ENCODE measurements at places on chromosomes 12 and 14.

GRCh38 chr12:24668563-24668962 lies 280.3 kb downstream of the BCAT1 start:
- no peak for DNase-seq

DNA sequence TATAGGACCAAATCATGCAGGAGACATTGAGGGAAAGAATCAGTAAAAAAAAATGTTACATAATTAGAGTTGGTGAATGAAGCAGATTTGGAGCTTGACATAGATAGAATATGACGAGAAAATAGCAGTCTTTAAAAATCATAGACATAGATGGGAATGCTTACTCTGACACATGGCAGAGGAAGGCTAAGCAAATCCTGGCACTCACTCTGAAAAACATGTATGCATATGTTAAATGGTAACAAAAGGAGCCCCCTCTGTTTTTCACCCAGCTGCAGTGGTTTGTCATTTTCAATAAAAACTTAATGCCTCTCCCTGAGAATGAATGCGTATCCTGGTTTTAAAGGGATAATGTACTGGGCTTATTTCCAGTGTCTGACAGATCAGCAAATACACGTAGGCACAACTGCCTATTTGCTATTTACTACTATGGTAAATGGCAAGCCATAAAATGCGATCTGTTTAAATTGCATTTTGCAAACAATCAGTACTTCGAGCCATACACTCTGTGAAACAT lies 561.2 kb upstream of the SEL1L start:
- no peak for DNase-seq

GRCh38 chr14:50667684-50667995 lies 466 bp downstream of the SAV1 start:
- no peak for DNase-seq

DNA sequence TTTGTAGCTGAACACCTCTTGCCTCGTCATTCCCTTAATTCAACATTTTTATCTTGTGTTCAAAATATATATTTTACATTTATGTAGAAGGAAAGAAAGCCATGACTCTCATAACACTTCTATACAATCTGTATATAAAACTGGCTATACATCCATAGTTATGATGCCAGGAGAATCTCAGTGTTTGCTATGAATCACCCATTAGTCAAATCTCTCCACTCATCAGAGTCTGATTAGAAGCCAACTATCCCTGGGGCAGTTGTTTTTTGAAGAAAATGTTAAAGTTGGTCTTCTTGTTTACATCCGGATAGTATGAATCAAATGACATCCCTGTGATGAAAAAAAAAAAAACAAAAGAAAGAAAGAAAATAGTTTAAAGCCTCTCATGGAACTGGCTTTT lies 503.9 kb downstream of the NELL2 start:
- DNase-seq = no peak

GRCh38 chr14:56004786-56005185 lies 113.4 kb upstream of the PELI2 start:
- no peak for DNase-seq

DNA sequence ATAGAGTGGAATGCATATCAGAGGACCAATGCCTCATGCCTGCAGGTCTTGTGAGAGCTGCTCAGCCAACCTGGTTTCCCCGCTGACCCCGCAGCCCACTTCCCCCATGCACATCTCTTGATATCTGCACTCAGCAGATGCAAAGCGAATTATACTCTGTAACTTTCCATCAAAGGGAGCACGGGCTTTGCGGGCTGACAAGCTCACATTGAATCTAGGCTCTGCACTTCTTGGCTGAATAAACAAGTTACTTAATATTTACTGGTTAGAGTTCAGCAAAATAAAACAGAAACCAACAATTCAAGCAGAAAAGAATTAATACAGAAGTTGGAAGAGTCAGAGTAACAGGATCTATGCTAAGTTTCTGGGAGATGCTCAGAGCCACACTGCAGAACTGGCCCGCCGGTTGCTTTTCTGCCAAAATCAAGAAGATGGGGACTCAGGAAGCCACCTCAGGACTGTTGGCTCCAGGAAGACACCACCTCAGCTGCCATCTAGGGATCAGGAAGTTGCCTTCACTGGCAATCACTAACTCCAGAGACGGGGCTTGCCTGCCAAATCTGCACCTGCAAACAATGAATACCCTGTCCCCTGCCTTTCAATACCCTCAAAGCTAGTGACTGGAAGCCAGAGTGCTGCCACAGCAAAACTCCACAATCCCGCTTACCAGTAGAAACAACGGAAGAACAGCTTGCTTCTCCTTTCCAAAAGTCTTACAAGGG lies 46.5 kb downstream of the NR1H4 start:
- DNase-seq = peak; percentile 53

- DNase-seq = no peak
These were observed 103.8 kb upstream of the HMGA2 start for GRCh38 chr12:65720136-65721130.

- no peak for DNase-seq
These were observed 145.4 kb upstream of the KITLG start for GRCh38 chr12:88725592-88726143.

DNA sequence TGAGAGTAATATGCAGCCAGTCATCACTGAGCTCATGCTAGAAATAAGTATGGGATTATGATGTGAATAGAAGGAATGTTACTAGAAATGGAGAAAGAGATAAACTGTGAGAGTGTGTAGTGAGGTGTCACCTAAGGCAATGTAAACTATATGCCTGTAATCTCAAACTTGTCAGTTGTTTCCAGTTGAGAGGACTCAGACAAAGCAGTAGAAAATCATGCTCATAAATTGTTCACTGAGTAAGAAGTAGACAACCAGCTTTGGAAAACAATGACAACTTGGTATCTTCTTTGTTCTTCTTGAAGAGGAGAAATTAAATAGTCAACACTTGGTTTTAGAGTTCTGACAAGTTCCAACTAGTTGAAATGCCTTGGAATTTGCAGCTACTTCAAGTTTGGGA lies 148.5 kb upstream of the OR4E1 start:
- DNase-seq = no peak

- DNase-seq = no peak
These were observed 63.0 kb upstream of the BTG1 start for GRCh38 chr12:92208613-92209121.

GRCh38 chr12:111942557-111942956 lies 70.4 kb downstream of the TMEM116 start:
- no peak for DNase-seq

DNA sequence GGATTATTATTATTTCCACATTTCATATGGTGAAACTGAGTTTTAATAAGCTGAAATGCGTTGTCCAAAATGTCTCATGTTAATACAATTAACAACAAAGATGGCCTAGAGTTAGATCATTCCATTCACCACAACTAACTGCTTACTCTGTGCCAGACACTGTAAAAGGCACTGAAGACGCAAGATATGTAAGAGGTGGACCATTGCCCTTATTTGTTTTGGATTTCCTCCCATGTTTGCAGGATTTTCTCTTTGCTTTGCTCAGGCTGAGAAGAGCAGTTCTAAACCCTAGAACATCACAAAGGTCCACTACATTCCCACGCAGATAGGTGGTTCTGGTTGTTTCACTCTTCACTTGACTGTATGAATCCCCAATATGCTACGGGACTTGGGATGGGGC lies 324.4 kb upstream of the KITLG start:
- no peak for DNase-seq

DNA sequence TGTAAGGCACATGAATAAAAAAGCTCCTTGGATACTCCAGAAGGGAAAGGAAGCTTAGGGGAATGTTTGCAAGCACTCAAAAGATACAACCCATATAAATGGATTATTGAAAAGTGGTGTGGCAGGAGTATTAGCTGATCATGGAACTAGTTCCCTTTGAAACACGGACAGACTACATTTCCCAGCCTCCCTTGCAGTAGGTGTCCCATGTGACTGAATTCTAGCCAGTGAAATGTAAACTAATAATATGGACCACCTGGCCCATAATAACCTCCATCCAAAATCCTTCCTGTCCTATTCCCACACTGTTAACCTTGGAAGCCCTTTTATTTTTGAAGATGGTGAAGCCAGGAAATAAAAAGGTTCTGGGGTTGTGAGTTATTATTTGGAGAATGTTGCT lies 242.3 kb downstream of the SUDS3 start:
- no peak for DNase-seq

DNA sequence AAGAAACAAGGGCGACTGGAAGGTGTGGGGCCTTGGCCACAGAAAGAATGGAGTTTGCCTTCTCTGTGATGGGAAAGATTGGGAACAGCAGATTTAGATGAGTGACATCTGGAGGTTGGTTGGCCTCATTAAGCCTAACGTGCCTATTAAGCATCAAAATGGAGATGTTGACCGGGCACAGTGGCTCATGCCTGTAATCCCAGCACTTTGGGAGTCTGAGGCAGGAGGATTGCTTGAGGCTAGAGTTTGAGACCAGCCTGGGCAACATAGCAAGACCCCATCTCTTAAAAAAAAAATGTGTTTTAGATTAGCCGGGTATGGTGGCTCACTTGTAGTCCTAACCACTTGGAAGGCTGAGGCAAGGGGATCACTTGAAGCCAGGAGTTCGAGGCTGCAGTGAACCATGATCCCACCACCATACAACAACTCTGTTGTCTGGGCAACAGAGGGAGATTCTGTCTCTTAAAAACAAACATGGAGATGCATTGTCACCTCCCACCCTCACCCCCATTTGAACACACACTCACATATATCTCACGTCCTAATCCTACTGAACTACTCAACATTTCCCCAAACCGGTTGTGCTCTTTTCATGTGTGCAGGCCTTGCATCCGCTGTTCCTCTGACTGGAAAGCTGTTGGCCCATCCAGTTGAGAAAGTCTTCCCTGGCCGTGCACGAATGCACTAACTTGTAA lies 172.1 kb downstream of the ETV6 start:
- DNase-seq = no peak

DNA sequence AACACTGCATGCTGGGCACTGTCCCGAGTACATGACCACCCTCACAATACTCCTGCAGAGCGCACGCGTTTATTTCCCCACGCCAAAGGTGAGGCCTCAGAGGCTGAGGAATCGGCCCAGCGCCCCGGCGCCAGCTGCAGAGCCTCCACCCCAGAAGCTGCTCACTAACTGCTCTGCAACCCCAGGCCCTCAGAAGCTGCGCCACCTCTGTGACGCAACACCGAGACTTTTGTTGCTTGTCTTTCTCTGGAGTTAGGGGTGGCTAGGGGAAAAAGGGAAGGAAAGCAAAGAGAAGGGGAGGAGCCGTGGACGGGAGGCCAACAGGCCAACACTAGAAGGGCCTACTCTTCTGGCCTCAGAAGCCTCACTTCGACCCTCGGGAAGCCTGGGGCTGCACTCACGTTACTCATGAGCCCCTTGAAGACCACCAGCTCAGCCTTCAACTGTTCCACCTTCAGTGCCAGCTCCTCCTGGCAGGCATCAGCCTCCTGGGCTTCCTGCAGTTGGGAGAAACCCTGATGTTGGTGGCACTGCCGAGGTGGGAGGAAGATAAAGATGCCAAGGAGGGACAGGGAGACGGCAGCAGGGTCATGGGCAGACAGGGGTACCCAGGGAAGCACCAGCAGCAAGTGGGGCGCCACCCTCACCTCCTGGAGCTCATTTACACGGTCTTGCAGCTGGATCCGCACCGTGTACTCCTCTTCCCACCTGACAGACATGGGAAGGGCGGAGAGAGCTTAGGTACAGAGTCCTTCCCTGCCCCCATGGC lies 5.4 kb downstream of the IFFO1 start:
- DNase-seq = no peak

Data from left lobe of liver (tissue), 2 donors.